Fibroblast of villous mesenchyme (primary cell): ENCODE measurements at places on chromosomes 12 and 14.

- DNase-seq = no peak
Measured at GRCh38 chr12:49635656-49636055, 12.3 kb downstream of the PRPF40B start.

DNA sequence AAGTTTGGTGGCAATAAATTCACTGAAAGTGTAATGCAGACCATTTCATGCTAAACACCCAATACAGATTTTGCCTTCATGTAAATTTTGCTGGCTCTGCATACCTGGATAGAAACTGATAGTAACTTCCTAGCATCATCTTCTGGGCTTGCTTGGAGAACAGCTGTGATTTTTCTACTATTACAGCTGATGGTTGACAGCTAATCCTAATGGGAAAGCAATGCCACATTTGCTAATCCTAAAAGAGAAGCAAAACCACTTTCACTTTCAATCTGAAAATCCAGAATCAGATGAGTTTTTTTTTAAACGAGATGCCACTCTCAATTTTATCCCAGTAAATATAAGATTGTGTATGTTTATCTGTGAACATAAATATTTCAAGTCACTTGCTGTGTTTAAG, 1035.9 kb downstream of the TRHDE start:
- no peak for DNase-seq

DNA sequence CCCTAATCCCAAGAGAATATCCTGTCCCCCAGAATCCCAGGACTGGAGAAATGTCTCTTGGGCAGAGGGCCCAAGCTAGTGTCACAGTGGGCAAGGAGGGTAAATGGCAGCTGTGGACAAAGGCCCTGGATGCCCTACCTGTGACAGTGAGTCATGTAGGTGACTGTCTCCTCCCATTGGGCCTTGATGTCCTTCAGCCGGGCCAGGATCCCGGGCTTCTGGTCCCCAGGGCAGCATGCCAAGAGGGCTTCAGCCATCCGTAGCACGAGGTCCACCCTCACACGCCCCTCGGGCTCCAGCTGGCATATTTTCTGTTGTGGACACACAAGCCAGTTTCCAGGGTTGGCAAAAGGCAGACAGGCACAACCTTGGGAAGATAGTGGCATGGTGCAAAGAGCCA, 48.8 kb downstream of the SYNE3 start:
- DNase-seq = no peak

- DNase-seq = no peak
Measured at GRCh38 chr14:51822499-51822898, 37.9 kb upstream of the GNG2 start.

GRCh38 chr12:592024-592505, 71.2 kb downstream of the NINJ2 start:
- no peak for DNase-seq

GRCh38 chr12:13425766-13426165, 229.2 kb downstream of the EMP1 start:
- peak; percentile 40 for DNase-seq

DNA sequence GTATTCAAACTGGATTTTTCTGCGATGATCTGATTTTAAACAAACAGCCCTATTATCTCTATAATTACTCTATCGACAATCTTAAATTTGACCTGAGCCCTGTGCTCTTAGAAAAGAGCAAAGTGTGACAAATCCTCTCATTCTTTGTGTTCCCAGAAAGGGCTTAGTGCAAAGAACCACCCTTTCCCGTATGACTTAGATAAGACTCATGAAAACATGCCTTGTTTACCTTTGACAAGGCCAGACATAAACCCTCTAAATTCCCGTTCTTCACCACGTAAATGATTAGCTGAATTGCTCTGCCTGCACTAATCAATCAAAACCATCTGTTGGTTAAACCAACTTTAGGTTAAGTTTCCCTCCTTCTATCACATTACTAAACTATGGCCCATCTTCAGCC, 285.7 kb upstream of the SEL1L start:
- no peak for DNase-seq

- DNase-seq = peak; percentile 63
Measured at GRCh38 chr12:88468581-88468980, 111.7 kb downstream of the KITLG start.

GRCh38 chr12:124828264-124829007, 35.2 kb downstream of the SCARB1 start:
- DNase-seq = no peak

GRCh38 chr12:81450920-81451739, 308.0 kb downstream of the PPFIA2 start:
- DNase-seq = peak; percentile 65

- no peak for DNase-seq
Measured at GRCh38 chr12:110699591-110700445, 10.9 kb upstream of the HVCN1 start.

DNA sequence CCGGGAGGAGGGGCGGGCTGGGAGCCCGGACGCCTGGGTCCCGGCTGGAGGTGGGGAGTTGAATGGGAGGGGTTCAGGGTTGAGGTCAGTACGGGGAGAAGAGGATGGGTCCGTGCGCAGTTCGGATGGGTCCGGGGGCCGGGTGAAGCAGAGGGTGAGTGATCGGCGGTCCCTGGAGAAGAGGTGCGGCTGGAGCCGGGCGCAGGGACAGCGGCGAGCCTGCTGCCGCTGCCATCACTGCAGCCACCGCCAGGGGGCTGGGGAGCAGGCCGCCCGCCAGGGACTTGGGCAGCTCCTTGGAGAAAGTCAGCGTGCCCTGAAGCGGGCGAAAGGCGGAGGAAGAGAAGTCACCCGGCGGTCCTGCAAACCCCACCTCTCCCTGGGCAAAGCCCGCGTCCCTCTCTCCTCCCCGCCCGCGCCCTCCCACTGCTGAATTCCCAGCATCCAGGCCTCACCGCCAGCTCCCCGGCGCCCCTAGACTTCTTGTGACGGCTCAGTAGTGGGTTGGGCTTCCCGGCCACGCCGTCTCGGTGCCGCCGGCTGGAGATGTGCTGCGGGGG, 6.0 kb upstream of the GPR84 start:
- DNase-seq = peak; percentile 84

GRCh38 chr12:78224154-78224553, 393.5 kb downstream of the NAV3 start:
- no peak for DNase-seq

DNA sequence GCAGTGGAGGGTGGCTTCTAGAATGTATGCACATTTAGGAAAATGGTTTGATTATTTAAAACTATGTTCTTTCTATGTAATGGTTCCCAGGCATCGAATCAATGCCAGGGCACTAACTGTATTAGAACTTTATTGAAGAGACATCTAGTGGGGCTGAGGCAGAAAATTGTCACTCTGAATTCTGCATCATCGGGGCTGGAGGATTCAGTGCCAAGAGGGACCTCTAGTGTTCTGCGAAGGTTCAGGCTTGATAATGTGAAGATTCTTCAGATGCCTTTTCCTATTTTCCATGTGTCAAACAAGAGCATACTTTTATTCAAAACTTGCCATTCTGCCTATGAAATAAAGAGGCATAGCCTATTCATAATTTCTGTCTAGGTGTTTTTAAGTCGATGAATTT, 146.3 kb downstream of the CAND1 start:
- DNase-seq = peak; percentile 56

- no peak for DNase-seq
Measured at GRCh38 chr12:27183342-27183741, 60.7 kb upstream of the STK38L start.

DNA sequence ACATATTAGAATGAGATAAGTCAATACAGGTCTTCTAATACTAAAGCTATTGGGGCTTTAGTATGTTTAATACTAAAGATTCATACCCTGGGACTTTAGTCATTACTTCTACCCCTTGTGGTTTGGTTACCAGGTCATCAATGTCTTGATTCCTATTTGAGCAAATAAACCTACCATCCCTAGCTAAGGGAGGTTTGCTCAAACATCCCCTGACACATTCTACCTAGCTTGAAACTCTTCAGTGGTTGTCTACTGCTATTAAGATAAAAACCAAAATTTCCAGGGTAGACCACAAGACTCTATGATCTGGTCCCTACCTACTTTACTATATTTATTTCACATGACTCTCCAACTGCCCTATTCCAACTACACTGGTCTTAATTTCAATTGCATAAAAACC, 7.3 kb upstream of the C2CD5 start:
- no peak for DNase-seq

- DNase-seq = peak; percentile 30
Measured at GRCh38 chr12:43151441-43151981, 400.5 kb downstream of the ADAMTS20 start.

GRCh38 chr12:34126239-34126641, 103.9 kb downstream of the ALG10 start:
- peak; percentile 0 for DNase-seq

- DNase-seq = no peak
Measured at GRCh38 chr14:95394297-95395097, 74.8 kb upstream of the CLMN start.

- no peak for DNase-seq
Measured at GRCh38 chr12:52130711-52131110, 51.2 kb downstream of the SMIM41 start.

DNA sequence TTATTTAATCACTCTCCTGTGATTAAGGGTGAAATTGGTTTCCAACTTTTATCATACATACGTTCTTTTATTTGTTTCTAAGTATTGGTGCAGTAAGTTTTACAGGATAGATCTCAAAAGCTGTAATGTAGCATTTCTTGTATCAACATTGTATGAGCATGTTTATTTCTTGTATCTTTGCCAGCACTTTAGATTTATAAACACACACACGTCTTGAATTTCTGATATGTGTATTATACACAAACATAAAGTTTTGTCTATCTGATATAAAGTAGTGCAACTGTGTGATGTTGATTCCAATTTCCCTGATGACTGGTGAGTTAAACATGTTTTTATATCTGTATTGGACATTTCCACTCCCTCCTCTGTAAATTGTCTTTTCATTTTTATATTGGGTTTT, 134.7 kb downstream of the NOVA1 start:
- DNase-seq = no peak

GRCh38 chr12:122282061-122282460, 15.8 kb upstream of the VPS33A start:
- DNase-seq = peak; percentile 38

DNA sequence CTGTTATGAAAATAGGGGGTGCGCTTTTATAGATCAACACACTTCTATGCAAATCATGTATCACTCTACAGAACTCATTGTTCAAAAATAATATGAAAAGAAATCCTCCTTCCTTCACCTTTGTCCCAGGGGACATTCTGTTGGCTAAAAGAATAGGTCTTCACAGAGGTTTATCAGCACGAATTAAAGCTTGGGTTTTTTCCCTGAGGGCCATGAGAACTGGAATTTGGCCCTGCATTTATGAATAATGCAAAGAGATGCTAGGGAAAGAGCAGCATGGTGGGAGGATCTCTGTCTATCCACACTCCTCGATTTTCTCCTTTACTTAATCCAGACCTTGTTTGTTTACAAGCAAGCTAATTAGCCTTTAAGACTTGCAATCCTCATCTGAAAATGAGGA, 16.2 kb upstream of the CRADD start:
- DNase-seq = no peak

GRCh38 chr12:127592245-127592644, 674.7 kb upstream of the TMEM132C start:
- no peak for DNase-seq

GRCh38 chr14:33589334-33589733, 361.5 kb downstream of the EGLN3 start:
- DNase-seq = peak; percentile 89

DNA sequence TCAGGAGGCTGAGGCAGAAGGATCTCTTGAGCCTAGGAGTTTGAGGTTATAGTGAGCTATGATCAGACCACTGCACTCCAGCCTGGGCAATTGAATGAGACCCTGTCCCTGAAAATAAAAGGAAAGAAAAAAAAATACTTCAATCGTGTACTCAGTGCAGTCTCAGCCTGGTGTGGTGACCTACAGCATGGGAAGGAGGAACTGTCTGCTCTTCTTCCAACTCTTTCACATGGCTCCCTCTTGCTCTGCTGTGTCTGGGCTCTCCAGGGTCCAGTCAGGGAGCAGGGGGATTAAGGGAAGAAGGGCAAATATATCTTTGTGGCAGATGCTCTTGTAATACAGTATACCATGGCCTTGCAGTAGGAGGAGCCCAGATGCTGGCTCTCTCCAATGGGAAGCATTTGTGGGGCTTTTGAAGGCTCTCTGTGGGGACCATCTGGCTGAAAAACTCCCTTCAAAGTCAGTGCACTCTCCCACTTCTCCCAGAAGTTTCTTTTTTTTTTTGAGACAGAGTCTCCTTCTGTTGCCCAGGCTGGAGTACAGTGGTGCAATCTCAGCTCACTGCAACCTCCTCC, 76.6 kb upstream of the TMPO start:
- no peak for DNase-seq

GRCh38 chr14:89911010-89911919, 43.3 kb downstream of the EFCAB11 start:
- no peak for DNase-seq

DNA sequence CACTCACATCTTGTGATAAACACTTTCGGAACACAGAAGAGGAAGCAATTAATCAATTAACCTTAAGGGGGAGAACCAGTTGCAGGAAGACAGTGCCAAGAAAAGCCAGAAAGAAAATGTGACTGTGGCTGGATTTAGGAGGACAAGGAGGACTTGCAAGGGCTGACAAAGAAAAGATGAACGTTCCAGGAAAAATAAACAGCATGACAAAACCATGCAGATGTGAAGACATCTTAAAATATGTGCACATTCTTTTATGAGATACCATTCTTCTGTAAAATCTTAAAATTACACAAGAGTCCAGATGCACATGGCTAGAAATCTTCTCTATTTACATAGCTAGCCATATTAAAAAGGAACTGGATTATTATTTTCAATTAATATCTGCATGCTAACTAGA, 33.4 kb downstream of the KITLG start:
- DNase-seq = peak; percentile 82

- DNase-seq = no peak
Measured at GRCh38 chr14:69023035-69023434, 43.9 kb upstream of the ACTN1 start.

GRCh38 chr12:97944576-97944975, 482.0 kb downstream of the RMST start:
- DNase-seq = no peak

DNA sequence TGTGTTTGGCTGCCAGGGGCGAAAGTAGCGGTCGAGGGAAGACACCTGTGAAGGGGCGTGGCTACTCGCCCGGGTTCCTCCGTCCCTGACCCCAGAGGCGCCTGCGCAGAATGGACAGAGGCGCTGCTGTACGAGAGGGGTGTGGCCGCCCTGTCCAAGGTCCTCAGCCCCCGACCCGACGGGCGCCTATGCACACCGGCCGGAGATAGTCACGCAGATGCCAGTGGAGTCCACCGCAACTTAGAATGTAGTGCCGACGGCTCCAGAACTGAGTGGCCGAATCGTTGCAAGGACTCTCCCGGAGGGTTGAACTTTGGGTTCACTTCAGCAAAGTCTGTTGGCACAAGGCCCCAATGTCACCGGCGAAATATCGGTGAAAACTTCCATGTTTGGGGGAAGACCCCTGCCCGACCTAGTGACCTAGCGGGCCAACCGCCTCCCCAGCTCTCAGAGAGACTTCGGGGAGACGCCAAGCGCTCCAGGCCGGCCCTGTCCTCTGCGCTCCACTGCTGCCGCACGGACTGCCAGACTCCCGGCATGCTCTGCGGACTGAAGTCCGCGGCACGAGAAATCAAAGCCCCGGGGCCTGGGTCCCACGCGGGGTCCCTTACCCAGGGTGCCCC, 541 bp upstream of the RNU6-7 start:
- peak; percentile 54 for DNase-seq

GRCh38 chr14:77599889-77600288, 16.5 kb downstream of the SPTLC2 start:
- no peak for DNase-seq
